ENCODE measurements at places on chromosomes 11 and 22.
A peak's percentile ranks its signal among the peaks of the same experiment; 100 is the strongest.

GRCh38 chr11:103862802-103863174 lies 173.7 kb upstream of the DDI1 start:
- DNase-seq, result no peak

DNA sequence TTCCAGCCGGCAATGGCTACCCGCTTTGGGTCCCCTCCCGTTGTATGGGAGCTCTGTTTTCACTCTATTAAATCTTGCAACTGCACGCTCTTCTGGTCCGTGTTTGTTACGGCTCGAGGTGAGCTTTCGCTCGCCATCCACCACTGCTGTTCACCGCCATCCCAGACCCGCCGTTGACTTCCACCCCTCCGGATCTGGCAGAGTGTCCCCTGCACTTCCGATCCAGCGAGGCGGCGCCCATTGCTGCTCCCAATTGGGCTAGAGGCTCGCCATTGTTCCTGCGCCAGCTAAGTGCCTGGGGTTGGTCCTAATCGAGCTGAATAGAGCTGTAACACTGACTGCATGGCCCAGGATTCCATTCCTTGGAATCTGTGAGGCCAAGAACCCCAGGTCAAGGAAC lies 359.9 kb downstream of the CTTN start:
- DNase-seq, result no peak

DNA sequence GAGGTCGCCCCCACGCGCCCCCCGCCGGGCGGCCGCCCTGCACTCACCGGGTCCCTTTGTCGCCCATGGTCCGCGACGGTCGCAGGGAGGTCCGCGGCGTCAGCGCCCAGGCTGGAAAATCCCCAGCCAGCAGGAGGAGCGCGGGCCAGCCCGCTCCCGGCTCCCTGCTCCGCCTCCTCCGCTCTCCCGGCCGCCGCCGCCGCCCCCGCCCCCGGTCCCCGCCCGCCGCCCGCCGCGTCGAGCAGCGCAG lies at the start of gene ARRB1:
ARRB1 (minus strand) TSS at position 121 of the 250 bp plus-strand sequence; CDS start at position 67, 54 bp downstream.
- peak; percentile 60 for DNase-seq

DNA sequence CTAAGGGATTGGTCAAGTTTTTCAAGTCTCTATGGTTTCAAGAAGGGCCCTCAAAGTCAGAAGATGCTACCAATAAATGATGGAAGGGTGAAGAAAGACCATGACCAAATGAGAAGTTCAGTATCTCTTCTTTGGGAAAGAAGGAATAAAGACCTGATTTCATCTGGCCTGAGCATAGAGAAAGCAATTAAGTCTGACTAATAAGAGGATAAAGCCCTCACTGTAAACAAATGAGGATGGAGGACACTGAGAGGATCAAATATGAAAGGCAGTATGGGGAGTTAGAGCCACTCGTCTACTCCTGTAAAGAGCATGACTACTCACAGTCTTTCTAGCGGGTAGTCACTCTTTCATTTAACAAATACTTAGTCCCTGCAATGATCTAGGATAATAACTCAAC lies 44.6 kb downstream of the FAM168A start:
- no peak for DNase-seq

DNA sequence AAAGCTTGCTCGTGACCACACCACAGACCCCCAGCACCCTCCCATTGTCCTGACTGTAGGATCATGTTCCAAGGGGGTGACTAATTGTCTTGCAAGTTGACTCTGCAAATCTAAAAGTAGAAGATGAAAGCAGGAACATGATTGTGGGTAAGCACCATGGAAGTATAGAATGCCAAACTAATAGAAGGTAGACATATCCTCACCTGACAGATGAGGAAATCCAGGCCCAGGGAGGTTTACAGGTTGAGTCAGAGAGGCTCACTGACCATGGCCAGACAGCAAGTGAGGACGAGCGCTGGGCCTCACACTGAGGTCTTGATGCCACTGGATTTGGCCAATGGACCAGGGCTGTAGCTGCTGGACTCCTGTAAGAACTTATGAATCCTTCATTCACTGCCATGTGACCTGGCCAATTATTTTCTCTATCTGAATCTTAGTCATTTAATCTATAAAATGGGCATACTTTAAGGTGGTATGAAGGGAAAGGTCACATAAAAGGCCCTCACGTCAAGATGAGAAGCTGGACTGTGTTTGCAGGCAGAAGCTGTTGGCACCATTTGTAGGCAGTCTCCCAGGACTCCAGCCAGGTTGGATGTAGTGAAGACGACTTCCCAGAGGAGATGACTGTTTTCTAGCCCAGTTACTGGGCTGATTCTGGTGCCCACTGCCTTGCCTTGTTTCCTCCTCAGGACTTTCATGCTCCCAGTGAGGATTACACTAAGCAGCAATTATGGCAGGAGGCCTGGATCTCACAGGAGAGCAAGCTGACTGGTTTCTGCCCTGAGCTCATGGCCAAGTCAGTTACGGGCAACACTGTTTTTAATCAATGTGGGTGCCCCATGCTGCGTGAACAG lies 54.6 kb downstream of the GAB4 start:
- DNase-seq, result no peak

- no peak for DNase-seq
Measured at GRCh38 chr22:40121461-40121860, 56.3 kb upstream of the TNRC6B start.

- DNase-seq, result no peak
Measured at GRCh38 chr11:13834463-13834862, 128.1 kb upstream of the SPON1 start.

GRCh38 chr22:25404556-25404927 lies 159.9 kb upstream of the GRK3 start:
- DNase-seq, result peak; percentile 35

GRCh38 chr11:89119426-89119825 lies 53.6 kb upstream of the GRM5 start:
- no peak for DNase-seq

GRCh38 chr11:69580529-69580928 lies 60.4 kb upstream of the CCND1 start:
- DNase-seq, result no peak

GRCh38 chr11:123742031-123742723 lies 717 bp upstream of the ZNF202 start:
- no peak for DNase-seq
